ENCODE measurements at places on chromosomes 2 and 18.

- no peak for DNase-seq
These were observed 210.4 kb downstream of the SH3BP4 start for GRCh38 chr2:235162082-235162836.

DNA sequence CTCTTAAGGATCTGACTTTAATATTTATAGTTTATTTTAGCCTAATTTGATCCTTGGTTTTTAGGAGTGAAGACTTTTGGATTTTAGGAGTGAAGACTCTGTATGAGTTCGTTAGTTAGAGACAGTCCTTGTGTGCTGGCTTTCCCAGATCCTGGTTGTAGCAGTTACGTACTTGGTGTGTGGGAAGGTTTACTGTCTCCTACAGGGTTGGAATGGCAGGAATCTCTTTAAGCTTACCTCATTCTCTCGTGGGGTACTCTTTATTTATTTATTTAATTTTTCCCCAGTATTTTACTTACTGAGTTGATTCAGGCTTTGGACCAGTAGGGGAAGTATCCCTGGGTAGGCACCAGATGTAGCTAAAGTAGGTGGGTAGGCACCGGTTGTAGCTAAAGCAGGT, 1.8 kb upstream of the CXCR2 start:
- no peak for DNase-seq

- DNase-seq, result no peak
These were observed 63.5 kb downstream of the CNTNAP5 start for GRCh38 chr2:124088616-124089015.

- DNase-seq, result no peak
These were observed 155.6 kb upstream of the XPO1 start for GRCh38 chr2:61693744-61694143.

- no peak for DNase-seq
These were observed 193.2 kb upstream of the DDX18 start for GRCh38 chr2:117621326-117621725.

GRCh38 chr2:199460101-199460671, 2.4 kb upstream of the SATB2 start:
- no peak for DNase-seq

GRCh38 chr2:196504788-196505187, 134.7 kb upstream of the CCDC150 start:
- DNase-seq, result no peak

- DNase-seq, result no peak
These were observed 20.7 kb downstream of the FARP2 start for GRCh38 chr2:241376808-241377207.

GRCh38 chr18:6621437-6621836, 108.1 kb upstream of the ARHGAP28 start:
- DNase-seq, result no peak

DNA sequence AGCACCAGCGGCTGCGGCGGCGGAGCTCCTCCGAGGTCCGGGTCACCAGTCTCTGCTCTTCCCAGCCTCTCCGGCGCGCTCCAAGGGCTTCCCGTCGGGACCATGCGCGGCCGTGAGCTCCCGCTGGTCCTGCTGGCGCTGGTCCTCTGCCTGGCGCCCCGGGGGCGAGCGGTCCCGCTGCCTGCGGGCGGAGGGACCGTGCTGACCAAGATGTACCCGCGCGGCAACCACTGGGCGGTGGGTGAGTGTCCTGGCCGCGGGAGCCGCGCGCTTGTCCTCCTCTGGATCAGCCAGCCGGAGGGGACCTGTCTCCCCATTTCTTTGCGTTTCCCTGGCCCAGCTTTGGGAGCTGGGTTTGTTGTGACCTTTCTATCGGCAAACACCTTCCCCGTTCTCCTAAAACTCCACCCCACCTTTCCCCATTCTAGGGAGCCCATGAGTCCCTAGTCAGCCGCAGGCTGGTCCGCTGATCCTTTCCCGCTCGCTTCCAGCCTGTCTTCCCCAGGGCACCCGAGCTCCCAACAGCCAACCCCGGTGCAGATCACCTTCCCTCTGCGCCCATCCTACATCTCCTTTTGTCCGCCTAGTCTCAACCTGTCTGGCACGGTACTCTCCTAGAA, 316 bp downstream of the GRP start:
- DNase-seq, result no peak

- no peak for DNase-seq
These were observed 787 bp downstream of the SOCS6 start for GRCh38 chr18:70289351-70290312.

- DNase-seq, result no peak
These were observed 219.6 kb downstream of the PDE1A start for GRCh38 chr2:182207049-182207746.

DNA sequence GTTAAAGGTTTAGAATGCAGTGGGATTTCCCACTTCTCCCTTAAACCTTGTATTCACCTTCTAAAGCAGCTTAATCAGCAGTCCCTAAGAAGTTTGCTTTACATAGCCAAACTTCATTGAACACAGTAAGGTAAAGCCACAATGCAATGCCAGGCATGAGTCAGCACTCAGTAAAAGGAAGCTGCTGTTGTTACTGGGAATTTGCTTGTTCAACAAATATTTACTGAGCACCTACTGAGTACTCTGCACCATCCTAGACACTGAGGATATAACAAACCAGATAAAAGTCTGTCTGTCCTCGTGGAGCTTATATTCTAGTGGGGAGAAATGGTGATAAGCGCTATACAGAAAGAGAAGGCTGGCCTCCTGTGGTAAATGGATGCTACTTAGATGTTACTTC, 162.7 kb downstream of the PKP4 start:
- no peak for DNase-seq

GRCh38 chr2:136225950-136226835, 108.2 kb upstream of the CXCR4 start:
- no peak for DNase-seq

- DNase-seq, result no peak
These were observed 4.5 kb downstream of the RHOB start for GRCh38 chr2:20451341-20451740.

- no peak for DNase-seq
These were observed 33.2 kb upstream of the FHL2 start for GRCh38 chr2:105432044-105432399.

DNA sequence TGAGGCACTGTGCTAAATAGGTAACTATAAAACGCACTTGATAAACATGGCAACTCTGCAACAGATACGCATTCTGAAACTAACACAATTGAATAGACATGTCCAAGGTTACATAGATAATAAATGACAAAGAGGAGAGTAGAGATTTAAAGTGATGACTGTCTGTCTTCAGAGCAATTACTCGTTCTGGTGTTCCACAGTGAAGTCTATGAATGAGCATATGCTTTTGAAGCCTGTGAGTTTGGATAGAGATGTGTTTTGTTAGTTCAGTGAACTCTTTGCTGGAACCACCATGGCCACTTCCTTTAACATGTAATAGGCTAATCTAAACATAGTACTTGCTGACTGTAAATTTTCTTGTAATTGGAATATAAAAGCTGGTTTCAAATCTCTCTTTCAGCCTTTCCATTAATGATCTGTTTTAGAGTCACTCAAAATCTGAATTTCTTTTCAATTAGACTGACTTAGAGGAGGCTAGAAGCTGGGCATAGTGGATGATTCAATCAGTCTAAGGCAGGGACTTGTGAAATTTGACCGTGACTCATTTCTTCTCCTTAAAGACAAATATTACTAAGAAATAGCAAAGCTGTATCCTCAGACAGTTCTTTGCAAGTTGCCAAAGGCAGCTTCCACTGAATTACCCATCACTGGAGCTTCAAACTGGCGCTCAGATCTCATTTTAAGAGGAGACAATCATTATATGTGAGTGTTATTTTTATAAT, 1130.1 kb upstream of the CELF4 start:
- no peak for DNase-seq

DNA sequence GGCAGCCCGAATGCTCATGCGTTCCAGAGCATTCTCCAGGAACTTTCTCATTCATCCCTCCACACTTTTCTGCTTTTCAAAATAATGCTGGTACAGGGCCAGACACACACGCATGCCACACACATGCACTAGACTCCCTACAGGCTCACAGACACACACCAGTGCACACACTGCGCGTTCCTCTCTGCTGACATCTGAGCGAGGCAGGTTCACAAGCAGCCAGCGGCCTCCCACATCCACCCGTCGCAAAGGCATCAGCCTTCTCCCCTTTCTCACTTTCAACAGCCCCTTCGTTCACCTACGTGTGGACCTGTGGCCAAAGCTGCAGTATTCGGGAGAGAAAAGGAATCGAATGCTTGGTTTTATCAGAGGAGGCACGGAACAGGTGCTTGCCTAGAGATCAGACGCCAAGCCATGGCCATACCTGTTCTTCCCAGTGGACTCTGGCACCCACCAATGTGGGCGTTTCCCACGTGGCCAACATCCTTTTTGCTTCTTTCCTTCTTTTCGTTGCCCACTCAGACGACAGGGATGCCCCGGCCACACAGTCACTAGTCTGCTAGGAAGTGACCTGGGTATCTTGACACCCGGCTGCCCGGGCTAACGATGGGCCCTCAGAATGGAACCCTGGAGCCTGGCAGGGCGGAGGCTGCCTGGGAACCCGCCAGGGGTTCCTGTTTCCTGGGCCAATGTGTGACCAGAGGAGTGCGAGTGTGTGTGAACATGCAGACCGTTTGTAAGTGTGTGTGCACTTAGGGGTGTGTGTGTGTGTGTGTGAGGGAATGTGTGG, 85.8 kb upstream of the ID2 start:
- no peak for DNase-seq

- DNase-seq, result no peak
These were observed 36.0 kb upstream of the DYNC2LI1 start for GRCh38 chr2:43737855-43738254.

DNA sequence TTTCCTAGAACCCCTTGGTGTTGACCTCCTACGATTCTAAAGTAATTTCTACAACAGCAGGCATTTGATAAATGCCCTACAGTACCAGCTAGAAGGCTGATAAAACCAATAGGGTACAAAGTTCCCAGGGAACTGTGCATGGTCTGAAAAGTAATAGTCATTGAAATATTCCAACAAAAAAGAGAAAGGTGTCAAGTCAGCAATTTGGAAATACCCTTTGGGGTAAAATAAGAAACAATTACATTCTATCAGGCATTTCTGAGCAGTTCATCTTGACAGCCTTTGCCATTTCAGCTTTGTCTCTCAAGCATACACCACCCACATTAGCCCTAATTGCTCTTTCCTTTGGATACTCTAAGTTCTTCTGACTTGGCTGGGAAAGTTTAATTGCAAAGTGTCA, 542.9 kb upstream of the DDX18 start:
- no peak for DNase-seq

DNA sequence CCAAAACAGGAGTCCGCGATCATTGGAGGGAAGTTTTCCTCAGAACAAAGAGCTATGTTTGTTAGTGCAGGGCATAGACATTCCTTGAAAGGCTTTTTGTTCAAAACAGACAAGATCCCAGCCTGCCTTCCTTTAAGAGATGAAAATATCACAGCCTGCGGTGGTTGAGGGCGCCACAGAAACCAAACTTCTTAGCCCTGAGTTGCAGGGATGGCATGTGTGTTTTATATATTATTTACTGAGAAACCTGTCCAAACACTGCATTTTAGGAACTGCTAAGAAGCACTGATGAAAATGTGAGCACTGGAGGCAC, 57.5 kb upstream of the TMEM178A start:
- no peak for DNase-seq

DNA sequence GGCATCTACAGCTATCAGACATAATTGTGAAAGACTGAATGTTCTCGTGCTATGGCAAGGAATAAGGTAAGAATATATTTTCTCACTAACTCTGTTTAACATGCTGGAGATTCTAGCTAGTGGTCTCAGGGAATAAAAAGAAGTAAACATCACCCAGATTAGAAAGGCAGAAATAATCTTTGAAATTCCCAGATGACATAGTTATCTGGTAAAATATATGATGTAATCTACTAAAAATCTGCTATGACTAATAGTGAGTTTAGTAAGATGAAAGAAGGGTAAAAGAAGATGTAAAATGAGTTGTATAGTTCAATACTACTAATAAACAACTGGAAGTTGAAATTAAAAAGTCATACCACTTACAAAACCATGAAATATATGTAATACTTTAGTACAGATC, 134.2 kb downstream of the DSC3 start:
- no peak for DNase-seq

DNA sequence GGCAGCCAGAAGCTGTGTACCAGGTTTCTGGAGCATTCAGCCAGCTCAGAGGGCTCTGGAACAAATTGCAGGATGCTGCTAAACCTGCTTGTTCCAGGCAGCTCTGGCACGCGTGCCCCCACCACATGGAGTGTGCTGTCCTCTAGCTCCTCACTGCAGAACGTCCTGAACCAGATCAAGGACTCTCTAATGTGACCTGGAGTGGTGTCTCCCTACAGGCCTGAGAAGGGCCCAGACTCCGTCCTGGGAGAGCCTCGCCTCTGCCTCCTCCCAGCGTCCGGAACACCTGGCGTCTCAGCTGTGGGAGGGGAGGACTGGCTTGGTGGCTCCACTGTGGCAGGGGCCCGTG, 115.6 kb upstream of the GPC1 start:
- no peak for DNase-seq

DNA sequence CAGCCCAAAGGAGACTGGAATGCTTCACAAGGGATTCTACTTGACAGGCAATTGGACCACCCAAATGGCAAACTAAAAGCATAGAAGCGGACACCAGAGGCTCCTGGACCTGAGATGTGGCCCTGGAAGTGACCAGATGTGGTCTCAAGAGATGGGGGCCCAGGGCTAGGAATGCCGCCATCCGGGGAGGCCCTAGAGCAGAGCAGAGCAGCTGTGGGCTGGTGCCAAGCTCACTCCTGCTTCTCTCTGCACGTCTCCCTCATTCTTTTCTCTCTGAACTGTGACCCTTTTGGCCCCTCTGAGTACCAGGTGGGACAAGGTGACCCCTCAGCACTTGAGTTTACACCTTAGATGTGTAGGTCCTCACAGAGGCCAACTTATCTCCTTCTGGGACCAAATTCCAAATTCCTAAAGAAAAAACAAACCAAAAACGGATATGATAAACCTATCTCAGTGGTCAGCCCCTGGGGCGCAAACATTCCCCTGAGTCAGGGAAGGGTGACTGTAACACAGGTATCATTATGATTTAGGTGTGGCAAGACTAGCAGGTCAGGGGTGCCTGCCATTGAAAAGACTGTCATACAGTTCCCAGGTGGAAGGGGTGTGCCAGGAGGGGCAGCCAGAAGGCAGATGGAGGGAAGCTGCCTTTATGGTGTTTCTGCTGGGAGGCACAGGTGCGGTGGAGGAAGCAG, 6.5 kb upstream of the IL1R2 start:
- no peak for DNase-seq

- no peak for DNase-seq
These were observed 267.2 kb downstream of the FBXO15 start for GRCh38 chr18:73880387-73880786.

GRCh38 chr2:207463433-207463832, 66.3 kb upstream of the CREB1 start:
- no peak for DNase-seq

GRCh38 chr2:27954771-27955383, 64.3 kb downstream of the BABAM2 start:
- DNase-seq, result peak; percentile 37

Data from activated naive CD8-positive, alpha-beta T cell treated with anti-CD3 and anti-CD28 coated beads, Interleukin-2, amount 50 U/mL, for 24 hours (primary cell).